ENCODE measurements at places on chromosomes 2 and 18. TPM values are rescaled to one million over a fixed set of nuclear protein-coding genes. Genes with fewer than 3 reads are reported as not detected.

MRPS9 gene
- total RNA-seq, result 32.6 TPM

MOCOS gene
- 2.7 TPM for total RNA-seq

CXCR4 gene
- 1.1 TPM for total RNA-seq

OR6B2 gene
- total RNA-seq, result not detected

UGT1A4 gene
- total RNA-seq, result 0.07 TPM

KIAA2012 gene
- total RNA-seq, result not detected

CCDC178 gene
- total RNA-seq, result not detected

CERS6 gene
- total RNA-seq, result 16.7 TPM

WNT10A gene
- 0.06 TPM for total RNA-seq

IL36A gene
- total RNA-seq, result not detected
